Caco-2 (cell line): ENCODE measurements at places on chromosomes 6 and 20. TPM values are rescaled to one million over a fixed set of nuclear protein-coding genes. Genes with fewer than 3 reads are reported as not detected.

Gene XKR7
- total RNA-seq = not detected in 2 replicates

Gene PKIB
- 18.6 and 18.8 TPM in 2 replicates for total RNA-seq

Gene ADGB
- total RNA-seq = not detected in 2 replicates

Gene RRAGD
- total RNA-seq = 5.9 and 8.0 TPM in 2 replicates

- peaks cover 28% of the 10 kb centered on the region for H3K4me1 ChIP-seq
- no peaks in the 10 kb centered on the region for H3K36me3 ChIP-seq
- peak overlapping the region; percentile 12 for H3K27ac ChIP-seq
- H3K4me3 ChIP-seq = no peak overlapping the region
- H3K27me3 ChIP-seq = no peaks in the 10 kb centered on the region
- DNase-seq = no peak
Observed at GRCh38 chr6:110882274-110882619, 7.7 kb downstream of the AMD1 start.

- H3K36me3 ChIP-seq = no peaks in the 10 kb centered on the region
- no peaks in the 10 kb centered on the region for H3K27me3 ChIP-seq
- no peak overlapping the region for H3K4me3 ChIP-seq
- H3K4me1 ChIP-seq = peaks cover 6% of the 10 kb centered on the region; the same call in 1 of the 2 replicates
Observed at GRCh38 chr6:37583261-37583660, 83.6 kb upstream of the CCDC167 start.

- no peak for DNase-seq
- H3K27ac ChIP-seq = no peak overlapping the region
- no peaks in the 10 kb centered on the region for H3K27me3 ChIP-seq
- H3K4me3 ChIP-seq = no peak overlapping the region
- no peaks in the 10 kb centered on the region for H3K36me3 ChIP-seq
- H3K4me1 ChIP-seq = no peaks in the 10 kb centered on the region
Observed at GRCh38 chr20:9280666-9281065, 211.8 kb downstream of the PLCB4 start.

DNA sequence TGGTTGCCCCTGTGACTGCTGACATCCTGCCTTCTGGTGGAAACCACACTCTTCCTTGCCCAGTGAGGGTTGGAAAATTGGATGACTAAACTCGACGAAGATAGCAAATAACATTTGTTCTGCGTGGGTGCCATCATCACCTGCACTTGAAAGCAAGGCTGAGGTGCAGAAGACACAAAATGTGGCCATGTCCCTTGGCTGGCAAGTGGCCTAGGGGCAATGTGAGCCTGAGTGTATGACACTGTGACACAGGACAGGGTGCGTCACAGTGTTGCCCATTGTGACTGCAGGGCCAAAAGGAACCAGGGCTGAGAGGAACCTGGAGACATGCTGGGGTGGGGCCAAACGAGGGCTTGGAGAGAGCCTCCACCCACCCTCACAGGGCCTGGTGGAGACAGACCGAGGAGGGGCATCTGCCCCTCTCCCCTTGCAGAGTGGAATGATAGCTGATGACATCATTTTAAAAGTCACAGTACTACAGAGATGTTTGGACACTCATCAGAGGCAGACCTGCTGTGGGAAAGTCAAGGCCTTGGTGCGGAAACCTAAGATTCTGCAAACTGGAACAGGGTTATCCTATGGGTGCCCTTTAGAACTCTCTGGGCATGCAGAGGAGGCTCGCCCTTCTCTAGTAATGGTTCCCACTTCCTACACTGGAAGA is 12.8 kb upstream of the HLA-F start:
- no peak overlapping the region for H3K27ac ChIP-seq
- no peaks in the 10 kb centered on the region for H3K27me3 ChIP-seq
- no peak overlapping the region for H3K4me3 ChIP-seq
- DNase-seq = no peak
- H3K36me3 ChIP-seq = no peaks in the 10 kb centered on the region
- no peaks in the 10 kb centered on the region for H3K4me1 ChIP-seq

- H3K36me3 ChIP-seq = no peaks in the 10 kb centered on the region
- DNase-seq = no peak
- H3K4me1 ChIP-seq = no peaks in the 10 kb centered on the region
- H3K4me3 ChIP-seq = no peak overlapping the region
- H3K27me3 ChIP-seq = no peaks in the 10 kb centered on the region
- H3K27ac ChIP-seq = no peak overlapping the region
Observed at GRCh38 chr6:168782187-168782751, 341.3 kb downstream of the SMOC2 start.

Gene SRSF12
- 0.49 and 0.79 TPM in 2 replicates for total RNA-seq

DNA sequence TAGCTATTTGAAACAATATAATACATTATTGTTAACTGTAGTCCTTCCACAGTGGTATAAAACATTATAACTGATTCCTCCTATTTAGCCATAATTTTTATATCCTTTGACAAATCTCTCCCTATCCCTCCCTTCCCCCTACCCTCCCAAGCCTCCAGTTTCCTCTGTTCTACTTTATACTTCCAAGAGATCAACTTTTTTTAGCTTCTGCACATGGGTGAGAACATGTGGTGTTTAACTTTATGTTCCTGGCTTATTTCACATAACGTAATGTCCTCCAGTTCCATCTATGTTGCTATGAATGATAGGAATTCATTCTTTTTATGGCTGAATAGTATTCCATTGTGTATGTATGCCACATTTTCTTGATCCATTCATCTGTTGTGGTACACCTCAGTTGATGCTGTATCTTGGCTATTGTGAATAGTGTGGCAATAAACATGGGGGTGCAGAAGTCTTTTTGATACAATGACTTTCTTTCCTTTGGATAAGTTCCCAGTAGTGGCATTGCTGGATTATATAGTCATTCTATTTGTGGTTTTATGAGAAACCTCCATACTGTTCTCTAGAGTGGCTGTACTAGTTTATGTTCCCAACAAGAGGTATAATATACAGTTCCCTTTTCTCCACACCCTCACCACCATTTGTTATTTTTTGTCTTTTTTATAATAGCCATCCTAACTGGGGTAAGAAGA is 205.0 kb downstream of the KCNQ5 start:
- H3K4me1 ChIP-seq = no peaks in the 10 kb centered on the region
- DNase-seq = no peak
- H3K36me3 ChIP-seq = no peaks in the 10 kb centered on the region

- no peak overlapping the region for H3K4me3 ChIP-seq
- no peaks in the 10 kb centered on the region; the same call in 1 of the 2 replicates for H3K27me3 ChIP-seq
- no peaks in the 10 kb centered on the region for H3K36me3 ChIP-seq
- no peaks in the 10 kb centered on the region for H3K4me1 ChIP-seq
- H3K27ac ChIP-seq = no peak overlapping the region
- no peak for DNase-seq
Observed at GRCh38 chr6:4309540-4309939, 174.2 kb upstream of the ECI2 start.

Gene RHAG
- not detected in 2 replicates for total RNA-seq

Gene HLA-DPA1
- not detected in 2 replicates for total RNA-seq

Gene MEP1A
- 8.1 and 12.0 TPM in 2 replicates for total RNA-seq

DNA sequence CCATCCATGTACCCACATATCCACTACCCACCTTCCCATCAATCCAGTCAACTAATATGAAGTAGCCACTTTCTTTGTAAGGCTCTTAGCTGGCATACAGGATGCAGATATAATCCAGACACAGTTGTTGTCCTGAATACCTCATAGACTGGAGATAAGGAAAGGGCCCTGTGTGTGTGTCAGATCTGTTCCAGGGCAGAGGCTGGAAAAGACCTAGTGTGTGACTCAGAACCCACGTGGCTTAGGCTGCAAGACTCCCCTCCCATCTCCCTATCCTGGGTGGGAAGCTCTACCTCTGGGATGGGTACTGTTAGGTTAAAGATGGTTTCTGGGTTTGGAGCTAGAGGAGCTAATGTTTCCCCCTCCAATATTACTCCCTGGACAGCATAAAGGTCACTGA is 3.6 kb downstream of the BPIFA1 start:
- H3K4me3 ChIP-seq = no peak overlapping the region
- no peaks in the 10 kb centered on the region for H3K36me3 ChIP-seq
- peaks cover 2% of the 10 kb centered on the region; the same call in 1 of the 2 replicates for H3K27me3 ChIP-seq
- H3K27ac ChIP-seq = no peak overlapping the region

DNA sequence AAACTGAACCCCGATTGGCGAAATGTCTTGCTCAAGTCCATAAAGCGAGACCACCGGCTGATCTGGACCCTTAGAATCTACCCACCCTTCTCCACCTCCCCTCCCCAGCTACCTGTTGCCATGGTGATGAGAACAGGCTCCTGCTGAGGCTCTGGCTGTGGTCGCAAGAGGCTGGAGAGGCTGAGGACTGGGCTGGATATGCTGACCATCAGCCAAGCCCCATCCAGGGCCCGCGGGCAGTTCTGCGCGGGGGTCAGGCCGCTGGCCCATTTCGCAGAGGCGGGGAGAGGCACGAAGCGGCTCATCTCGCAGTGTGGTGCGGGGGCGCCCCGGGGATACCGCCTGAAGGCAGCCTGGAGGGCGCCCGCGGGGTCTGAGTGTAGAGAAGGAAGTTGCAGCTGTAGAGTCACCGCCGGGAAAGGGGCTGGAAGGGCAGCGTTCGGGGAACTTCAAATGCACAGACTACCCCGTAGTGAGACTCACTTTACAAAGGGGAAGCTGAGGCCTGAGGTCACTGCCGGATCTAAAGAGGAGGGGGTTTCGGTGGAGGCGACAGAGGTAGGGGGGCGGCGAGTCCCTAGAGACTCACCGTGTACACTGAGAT is 671 bp downstream of the TAPBP start:
- H3K27ac ChIP-seq = peak overlapping the region; percentile 97
- H3K27me3 ChIP-seq = no peaks in the 10 kb centered on the region
- peaks cover 15% of the 10 kb centered on the region for H3K4me1 ChIP-seq
- no peak for DNase-seq

DNA sequence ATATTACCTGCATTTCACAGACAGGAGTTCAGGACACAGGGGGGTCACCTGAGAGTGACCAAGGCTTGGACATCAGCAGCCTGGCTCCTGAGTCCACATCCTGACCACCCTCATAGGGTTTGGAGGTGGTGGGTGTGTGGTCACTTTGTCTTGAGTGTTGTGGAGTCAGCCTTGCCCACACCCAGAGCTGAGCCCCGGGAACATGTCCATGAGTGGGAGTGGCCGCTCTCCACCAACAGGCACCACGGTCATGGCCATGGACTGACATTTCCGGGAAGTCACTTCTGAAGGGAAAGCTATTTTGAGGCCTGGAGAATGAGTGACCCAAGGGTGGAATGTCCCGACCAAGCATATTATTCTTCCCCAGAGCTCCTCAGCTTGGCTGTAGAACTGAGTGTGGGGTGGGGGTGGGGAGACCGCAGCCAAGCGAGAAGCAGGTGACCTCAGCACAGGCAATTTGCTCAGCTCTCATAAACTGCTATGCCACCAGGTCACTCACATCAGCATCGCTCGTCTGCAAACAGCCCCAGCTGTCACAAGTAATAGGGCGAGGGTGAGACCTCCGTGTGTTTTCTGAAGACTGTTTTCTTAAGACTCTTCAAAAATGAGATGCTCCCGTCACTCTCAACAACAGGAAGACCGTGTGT is 348.6 kb upstream of the CDH4 start:
- H3K27ac ChIP-seq = no peak overlapping the region
- H3K36me3 ChIP-seq = no peaks in the 10 kb centered on the region
- no peak overlapping the region for H3K4me3 ChIP-seq
- DNase-seq = no peak

Gene SPATS1
- total RNA-seq = not detected in 2 replicates

Gene CST4
- 2.7 and 4.2 TPM in 2 replicates for total RNA-seq

GRCh38 chr6:100509101-100509500 is 44.4 kb upstream of the SIM1 start:
- H3K36me3 ChIP-seq = no peaks in the 10 kb centered on the region
- DNase-seq = no peak
- no peaks in the 10 kb centered on the region for H3K27me3 ChIP-seq
- H3K4me3 ChIP-seq = no peak overlapping the region

Gene ERVFRD-1
- total RNA-seq = 0.29 and 0.58 TPM in 2 replicates

Gene APOM
- total RNA-seq = 14.8 and 15.8 TPM in 2 replicates

DNA sequence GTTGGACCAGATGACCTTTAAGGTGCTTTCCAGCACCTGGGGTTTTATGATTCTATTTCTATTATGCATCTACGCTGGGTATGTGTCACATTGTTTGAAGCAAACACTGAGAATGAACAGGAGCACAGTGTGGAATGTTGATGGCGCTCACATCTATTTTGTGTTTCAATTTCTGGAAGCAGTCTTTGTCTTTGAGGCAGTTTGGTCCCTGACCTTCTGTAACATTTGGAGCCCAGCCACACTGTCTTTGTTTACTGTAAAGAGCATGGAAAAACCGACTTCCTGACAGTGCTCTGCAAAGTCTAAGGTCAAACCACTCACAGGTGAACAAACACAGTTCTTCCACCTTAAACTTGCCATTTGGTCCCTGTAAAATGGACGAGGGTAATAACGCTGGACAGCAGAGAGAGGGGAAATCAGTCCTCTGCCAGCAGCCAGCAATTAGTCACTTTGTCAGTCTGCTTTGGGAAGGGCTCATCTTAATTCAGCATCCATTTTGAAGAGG is 155.5 kb downstream of the PRL start:
- H3K4me3 ChIP-seq = no peak overlapping the region
- H3K36me3 ChIP-seq = no peaks in the 10 kb centered on the region
- H3K4me1 ChIP-seq = no peaks in the 10 kb centered on the region
- no peaks in the 10 kb centered on the region for H3K27me3 ChIP-seq

Gene DLK2
- 0.75 and 1.2 TPM in 2 replicates for total RNA-seq

GRCh38 chr20:37123441-37123840 is 27.6 kb upstream of the RBL1 start:
- H3K36me3 ChIP-seq = no peaks in the 10 kb centered on the region
- no peak for DNase-seq
- no peak overlapping the region for H3K4me3 ChIP-seq
- H3K4me1 ChIP-seq = no peaks in the 10 kb centered on the region

Gene GJA1
- 54.5 and 56.7 TPM in 2 replicates for total RNA-seq

Gene HTR1E
- total RNA-seq = not detected in 2 replicates

Gene STMN3
- total RNA-seq = 27.4 and 27.9 TPM in 2 replicates

DNA sequence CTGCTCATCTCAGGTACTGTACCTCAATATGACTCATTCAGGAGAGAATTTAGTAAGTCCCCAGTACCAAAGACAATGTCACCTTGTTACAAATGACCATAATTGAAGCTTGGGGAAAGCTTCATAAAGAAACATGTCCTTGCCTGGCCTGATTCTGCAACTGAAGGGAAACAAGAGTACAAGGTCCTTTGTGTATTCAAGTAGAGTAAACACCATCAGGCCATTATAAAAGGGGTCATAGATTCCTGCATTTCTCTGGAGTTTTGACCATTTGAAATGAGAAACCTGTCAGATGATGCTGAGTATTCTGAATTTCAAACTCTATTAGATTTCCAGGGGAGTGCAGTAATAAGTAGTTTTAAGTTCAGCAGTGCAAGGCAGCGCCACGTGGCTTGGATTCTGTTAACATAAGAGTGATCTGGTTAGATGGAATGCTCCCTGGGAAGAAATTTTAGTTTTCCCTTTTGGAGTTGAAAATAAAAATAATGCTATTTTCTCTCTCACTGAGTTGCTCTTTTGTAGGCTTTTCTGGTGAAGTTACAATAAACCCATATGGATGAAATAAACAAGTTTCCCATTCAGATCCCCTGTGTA is 1054.3 kb downstream of the EPHA7 start:
- H3K4me3 ChIP-seq = no peak overlapping the region
- no peaks in the 10 kb centered on the region for H3K4me1 ChIP-seq
- no peaks in the 10 kb centered on the region for H3K27me3 ChIP-seq
- DNase-seq = no peak
- no peak overlapping the region for H3K27ac ChIP-seq

Gene KIAA0408
- not detected in 2 replicates for total RNA-seq

- no peaks in the 10 kb centered on the region for H3K36me3 ChIP-seq
- peaks cover 13% of the 10 kb centered on the region; the same call in 1 of the 2 replicates for H3K4me1 ChIP-seq
- H3K4me3 ChIP-seq = no peak overlapping the region
- H3K27me3 ChIP-seq = no peaks in the 10 kb centered on the region
Observed at GRCh38 chr20:43531091-43531443, 23.6 kb downstream of the L3MBTL1 start.
